ENCODE measurements at places on chromosomes 3 and 15.
A peak's percentile ranks its signal among the peaks of the same experiment; 100 is the strongest.

GRCh38 chr3:114451561-114452018, 157.8 kb downstream of the TIGIT start:
- DNase-seq = no peak

- DNase-seq = peak; percentile 32
Observed at GRCh38 chr3:56878074-56878473, 76.3 kb upstream of the ARHGEF3 start.

GRCh38 chr3:48467473-48468267, 21.1 kb downstream of the ATRIP start:
- no peak for DNase-seq

DNA sequence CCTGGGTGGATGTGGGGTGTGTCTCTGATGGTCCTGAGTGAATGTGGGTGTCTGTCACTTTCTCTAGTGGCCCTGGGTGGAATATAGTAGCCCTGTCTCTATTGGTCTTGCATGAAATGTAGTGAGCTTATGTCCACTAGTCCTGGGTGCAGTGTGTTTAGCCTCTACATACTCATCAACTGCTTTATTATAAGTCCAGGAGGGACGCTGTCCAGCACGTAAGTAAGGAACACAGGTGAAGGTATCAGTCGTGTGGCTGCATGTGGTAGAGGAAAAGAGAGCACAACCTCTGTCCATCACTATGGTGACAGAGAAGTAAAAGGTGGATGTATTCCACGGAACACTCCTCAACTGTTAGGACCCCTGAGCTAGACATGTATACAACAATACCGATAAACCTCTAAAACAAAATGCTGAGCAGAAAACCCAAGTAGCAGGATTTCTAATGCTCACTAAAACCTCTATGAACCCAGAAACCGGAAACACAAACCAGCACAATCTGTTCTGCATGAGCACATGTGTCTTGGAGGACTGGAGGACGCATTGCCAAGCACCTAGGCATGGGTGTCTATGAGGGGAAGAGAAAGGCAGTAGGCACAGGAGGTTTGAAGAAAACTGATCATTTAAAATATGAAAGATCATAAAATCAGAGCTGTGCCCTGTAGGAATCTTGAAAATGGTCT, 11.0 kb downstream of the LTF start:
- DNase-seq = no peak

GRCh38 chr15:42163291-42163690, 6.9 kb upstream of the PLA2G4F start:
- DNase-seq = no peak

DNA sequence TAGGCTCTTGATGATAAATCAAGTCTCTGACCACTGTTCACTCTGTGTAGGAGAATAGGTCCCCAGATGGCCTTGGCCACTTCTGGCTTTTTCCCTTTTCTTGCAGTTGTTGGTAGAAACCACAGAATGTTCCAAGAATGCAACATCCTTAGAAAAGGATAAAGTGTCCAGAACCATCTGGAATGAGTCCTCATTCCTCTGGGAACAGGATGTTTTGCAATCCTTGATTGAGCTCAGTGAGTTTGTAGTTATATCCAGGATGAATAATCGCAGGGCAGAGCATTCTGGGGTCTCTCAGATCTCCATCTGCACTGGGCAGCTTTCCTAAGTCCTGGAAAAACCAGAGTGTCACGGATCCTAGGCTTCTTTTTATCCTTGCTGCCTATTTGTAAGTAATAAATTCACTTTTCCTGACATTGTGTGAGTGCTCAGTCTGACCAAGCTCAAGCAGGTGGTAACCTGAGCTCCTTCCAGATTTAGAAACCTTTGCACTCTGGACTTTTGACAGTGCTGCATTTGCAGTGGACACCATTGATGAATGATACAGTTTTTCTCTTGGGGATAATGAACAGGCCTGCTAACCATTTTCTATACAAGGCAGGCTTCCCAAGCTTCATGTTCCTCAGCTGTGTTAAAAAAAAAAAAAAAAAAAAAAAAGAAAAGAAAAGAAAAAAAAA, 1028.6 kb downstream of the OTOL1 start:
- no peak for DNase-seq

- no peak for DNase-seq
Observed at GRCh38 chr3:164236851-164237250, 841.4 kb downstream of the SI start.

DNA sequence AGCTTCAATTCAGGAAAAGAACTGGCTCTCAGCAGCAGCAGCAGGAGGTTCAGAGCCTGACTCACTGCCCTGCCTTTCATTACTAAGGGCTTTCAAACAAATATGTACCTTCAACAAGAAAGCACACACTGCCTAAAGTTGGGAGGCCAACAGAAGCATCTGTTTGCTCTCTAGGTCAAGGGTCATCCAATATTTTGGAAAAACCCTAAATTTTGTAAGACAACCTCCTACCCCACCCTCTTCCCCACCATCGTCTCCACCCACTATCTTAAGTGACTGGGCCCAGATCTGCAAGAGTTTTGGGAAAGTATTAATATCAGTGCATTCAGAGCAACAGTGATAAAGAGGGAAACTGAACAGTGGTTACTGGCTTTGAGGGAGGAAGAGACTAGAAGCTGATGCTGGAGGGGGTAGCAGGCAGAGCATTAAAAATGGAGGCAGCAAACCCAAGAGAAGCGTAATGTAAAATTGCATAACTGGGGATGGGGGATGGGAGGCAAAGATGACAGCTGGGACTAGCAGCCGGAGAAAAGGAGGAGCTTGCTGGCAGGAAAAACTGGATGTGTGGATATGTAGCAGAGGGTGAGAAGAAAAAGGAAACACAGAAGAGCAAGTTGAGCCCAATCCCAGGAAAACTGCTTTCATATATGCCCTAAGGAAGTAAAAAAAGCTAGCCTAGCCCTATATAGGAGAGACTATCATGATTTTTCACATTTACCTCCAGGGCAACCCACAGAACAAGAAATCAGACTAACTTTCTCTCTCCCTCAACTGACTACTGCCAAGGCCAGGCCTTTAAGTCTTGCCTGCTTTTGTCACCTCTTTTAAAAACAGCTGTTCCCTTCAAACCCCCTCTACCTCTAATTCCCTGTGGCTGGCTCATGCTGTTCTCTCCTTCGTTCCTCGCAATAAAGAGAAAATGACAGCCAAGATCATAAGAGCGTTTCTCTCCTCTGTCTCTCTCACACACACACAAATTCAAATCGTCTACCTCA, 31.4 kb downstream of the NPTN start:
- DNase-seq = peak; percentile 8

All from NB4 (cell line).